ENCODE measurements at places on chromosomes 2 and 18.

- no peak for DNase-seq
Measured at GRCh38 chr2:217466805-217467204, 536.0 kb downstream of the TNS1 start.

GRCh38 chr2:170009209-170009608 lies 168.7 kb upstream of the MYO3B start:
- DNase-seq, result no peak

DNA sequence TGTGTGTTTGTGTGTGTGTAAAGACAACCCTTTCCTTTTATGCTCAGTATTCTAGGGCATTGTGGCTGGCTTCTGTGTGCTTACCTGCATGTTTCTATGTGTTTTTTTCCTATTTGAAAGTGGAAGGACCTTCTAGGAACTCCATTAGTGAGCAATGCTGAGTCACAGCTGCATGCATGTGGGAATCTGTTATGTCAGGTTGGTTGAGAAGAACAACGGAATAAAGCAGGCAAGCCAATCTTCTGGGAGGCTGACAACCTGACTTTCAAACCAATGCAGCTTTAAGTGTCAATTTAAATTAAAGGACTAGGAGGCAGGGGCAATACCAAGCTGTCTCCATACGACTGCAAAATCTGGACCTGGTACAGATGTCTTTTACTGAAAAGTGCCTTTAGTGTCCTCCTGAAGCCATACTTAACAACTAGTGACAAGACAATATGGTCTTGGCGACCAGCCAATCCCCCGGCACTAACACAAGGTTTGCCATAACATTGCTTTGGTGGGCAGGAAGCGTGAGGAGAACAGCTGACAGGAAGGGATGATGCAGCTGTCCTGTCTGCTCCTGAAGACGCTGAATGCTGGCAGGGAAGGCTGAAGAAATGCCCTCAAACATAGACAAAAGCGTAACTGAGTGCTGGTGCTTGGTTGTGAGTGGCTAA lies 514.7 kb upstream of the CDH7 start:
- peak; percentile 69 for DNase-seq

DNA sequence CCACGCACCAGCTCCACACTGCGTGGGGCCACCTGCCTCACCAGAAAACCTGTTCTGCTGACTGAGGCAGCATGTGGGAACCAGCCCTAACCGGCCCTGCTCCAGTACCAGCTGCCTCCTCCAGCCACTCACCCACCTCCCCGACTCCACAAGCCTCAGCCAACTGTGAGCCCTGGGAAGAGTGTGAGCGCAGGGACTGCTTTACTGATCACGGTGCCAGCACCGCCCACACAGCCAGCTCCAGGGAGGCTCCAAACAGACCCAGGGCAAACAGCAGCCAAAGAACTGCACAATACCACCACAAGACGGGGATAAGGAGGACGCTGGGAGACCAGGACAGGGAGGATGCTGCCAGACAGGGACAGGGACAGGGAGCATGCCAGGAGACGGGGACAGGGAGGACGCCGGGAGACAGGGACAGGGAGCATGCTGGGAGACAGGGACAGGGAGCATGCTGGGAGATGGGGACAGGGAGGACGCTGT lies 28.4 kb downstream of the EIPR1 start:
- DNase-seq, result peak; percentile 50

DNA sequence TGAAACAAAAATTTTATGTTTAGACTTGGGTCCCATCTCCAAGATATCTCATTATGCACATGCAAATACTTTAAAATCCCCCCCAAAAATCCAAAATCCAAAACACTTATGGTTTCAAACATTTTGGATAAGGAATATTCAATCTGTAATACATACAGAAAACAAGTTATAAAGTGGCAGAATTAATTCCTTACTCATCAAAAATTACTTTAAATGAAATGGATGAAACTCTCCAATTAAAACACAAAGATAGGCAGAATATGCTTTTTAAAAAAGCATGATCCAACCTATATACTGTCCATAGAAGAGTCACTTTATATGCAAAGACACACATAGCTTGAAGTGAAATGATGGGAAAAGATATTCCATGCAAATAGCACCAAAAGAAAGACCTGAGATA lies 744.6 kb downstream of the LRP1B start:
- no peak for DNase-seq

- peak; percentile 33 for DNase-seq
Measured at GRCh38 chr2:287471-287885, 413 bp downstream of the ALKAL2 start.

- no peak for DNase-seq
Measured at GRCh38 chr2:202643012-202643858, 8.5 kb downstream of the FAM117B start.

DNA sequence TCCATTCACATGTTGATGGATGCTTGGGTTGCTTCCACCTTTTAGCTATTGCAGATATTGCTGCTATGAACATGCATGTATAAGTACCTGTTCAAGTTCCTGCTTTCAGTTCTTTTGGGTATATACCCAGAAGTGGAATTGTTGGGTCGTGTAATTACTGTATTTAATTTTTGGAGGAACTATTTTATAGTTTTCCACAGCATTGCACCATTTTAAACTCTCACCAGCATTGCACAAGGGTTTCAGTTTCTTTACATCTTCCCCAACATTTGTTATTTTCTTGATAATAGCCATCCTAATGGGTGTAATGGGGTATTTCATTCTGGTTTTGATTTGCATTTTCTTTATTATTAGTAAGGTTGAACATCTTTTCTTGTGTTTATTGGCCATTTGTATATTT lies 16.0 kb downstream of the ACTR3 start:
- DNase-seq, result no peak

GRCh38 chr18:27005589-27005988 lies 140.1 kb upstream of the AQP4 start:
- DNase-seq, result peak; percentile 30

GRCh38 chr2:32851777-32852439 lies 94.8 kb upstream of the LTBP1 start:
- DNase-seq, result no peak

- DNase-seq, result no peak
Measured at GRCh38 chr18:61935362-61935761, 42.6 kb upstream of the RNF152 start.

DNA sequence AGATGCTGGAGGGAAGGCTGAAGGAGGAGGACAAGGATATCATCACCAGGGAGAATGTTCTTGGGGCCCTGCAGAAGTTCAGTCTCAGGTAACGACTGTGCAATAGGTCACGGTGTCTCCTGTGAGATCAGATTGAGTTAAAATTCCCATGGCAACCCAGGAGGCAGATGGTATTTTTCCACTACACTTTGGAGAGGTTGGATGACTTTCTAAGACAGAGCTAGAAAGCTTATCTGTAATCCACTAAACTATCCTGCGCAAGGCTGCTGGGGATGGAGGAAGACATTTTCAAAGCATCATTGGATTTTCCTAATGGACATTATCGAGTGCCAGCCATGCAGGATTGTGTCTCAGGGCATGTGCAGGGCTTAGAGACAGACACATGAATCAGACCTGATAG lies 74.6 kb downstream of the ARMC9 start:
- no peak for DNase-seq

Measured in epithelial cell of esophagus (primary cell).